ENCODE measurements at places on chromosomes 4 and X. TPM values are rescaled to one million over a fixed set of nuclear protein-coding genes. Genes with fewer than 3 reads are reported as not detected.

DNA sequence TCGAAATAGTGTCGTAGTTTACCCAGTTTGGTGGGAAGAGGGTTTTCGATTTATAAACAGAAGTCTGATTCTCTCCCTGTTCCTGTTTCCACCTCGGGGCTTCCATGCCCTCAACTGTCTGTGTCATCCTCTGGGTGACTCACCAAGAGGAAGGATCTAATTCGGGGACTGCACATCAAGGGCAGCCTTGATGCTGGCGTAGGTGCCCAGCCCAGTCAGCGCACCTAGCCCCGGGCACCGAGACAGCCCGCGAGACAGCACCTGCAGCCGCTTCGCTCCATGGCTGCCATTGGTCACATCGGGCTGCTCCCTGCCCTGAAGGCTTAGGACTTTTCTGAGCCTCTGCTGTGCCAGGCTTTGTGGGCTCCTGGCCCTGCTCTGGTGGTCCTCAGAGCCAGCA lies 7.7 kb downstream of the ABCD1 start:
- no peak for DNase-seq

- DNase-seq = no peak
Measured at GRCh38 chrX:69551421-69552009, 47.4 kb downstream of the NALF2 start.

Gene TCEAL6
- total RNA-seq = not detected

Gene TMSB15B
- 0.28 TPM for total RNA-seq

Gene ATP6AP1
- total RNA-seq = 26.2 TPM

DNA sequence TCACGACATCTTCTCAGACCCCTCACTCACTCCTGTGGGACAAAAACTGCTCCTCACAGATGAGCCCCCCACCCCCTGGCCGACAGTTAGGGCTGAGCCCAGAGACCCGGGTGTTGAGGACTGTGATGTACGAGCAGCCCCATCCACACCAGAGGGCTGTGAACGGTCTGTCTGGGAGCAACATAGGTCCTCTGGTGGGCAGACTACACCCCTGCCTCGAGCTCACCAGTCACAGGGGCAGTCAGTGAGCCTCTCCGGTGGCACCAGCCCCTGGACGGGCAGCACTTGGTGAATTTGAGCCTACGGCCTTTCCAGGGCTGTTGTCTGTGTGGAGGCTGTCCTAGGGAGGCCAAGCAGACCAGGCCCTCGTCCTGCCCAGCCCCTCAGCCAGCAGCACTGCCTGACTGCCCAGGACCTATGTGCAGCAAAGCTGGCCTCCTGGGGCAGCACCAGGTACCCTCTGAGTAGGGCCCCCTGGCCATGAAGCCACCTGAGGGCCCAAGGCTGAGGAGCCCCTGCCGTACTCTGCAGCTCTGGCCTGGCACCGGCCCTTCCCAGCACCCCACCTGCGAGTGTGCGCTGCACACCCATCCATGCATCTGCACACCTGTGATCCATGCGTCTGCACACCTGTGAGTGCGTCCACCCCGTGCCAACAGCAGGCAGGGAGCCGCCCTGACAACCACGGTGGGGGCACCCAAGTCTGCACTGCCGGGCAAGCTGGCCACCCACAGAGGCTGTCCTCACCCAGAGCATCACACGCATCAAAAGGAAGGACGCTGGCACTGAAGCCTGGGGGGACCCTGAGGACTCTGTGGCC lies 111.6 kb upstream of the NKX1-1 start:
- no peak for DNase-seq

Gene SPANXA2
- total RNA-seq = not detected

Gene ZBTB49
- 3.2 TPM for total RNA-seq

Gene KLF8
- 0.58 TPM for total RNA-seq

- no peak for DNase-seq
Measured at GRCh38 chr4:142474398-142475087, 371.6 kb downstream of the INPP4B start.

DNA sequence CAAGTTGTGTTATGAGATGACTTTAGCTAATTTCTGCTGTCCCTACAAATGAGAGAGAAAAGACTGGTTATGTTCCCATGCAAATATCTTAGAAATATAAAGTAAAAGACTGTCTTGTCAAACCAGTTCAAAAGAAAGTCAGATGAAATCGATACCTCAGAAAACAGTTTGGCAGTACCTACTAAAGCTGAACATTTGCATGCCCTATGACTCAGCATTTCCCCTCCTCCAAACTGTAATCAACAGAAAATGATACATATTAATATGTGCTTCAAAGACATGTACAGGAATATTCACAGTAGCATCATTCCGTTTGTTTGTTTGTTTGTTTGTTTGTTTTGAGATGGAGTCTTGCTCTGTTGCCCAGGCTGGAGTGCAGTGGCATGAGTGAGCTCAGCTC lies 90.3 kb downstream of the ARX start:
- DNase-seq = no peak

- DNase-seq = no peak
Measured at GRCh38 chrX:143121477-143121876, 95.7 kb downstream of the SPANXN4 start.

DNA sequence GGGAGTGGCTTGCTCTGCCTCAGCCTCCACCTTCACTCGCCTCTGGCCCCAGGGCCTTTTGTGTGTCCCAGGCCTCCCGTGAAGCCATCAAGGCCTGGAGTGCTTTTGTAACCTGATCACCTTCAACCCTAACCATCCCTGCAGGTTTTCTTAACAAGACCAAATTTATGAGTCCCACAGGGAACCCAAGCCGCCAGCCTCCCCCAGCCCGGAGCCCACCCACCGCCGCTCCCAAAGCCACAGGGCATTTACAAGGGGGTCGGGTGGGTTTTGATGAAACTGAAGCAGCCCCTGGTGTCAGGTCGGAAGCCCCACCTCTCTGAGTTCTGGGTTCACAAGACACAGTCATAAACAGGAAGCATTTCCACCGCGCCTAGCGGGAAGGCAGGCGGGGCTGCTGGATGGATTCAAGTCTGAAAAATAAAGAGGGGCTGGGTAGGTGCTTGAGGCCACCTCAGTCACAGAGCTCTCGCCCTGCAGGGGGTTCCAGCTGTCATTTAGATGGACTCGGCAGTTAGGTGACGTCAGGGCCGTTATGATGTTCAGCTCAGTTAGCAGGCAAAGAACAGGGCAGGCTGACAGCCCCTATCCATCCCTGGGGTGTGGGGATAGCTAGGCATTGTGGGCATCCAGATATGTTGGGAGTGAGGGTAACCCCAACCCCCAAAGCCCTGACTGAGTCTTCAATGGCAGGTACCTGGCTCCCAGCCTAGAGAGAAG lies 128.5 kb downstream of the BCOR start:
- DNase-seq = no peak

Gene TNIP3
- not detected for total RNA-seq

Gene CCDC160
- not detected for total RNA-seq

Gene SMIM31
- total RNA-seq = not detected

GRCh38 chrX:72060196-72060920 lies 71.4 kb downstream of the RTL5 start:
- no peak for DNase-seq

- no peak for DNase-seq
Measured at GRCh38 chrX:119643696-119644095, 37.5 kb upstream of the NKRF start.

Gene SRPK3
- total RNA-seq = not detected

DNA sequence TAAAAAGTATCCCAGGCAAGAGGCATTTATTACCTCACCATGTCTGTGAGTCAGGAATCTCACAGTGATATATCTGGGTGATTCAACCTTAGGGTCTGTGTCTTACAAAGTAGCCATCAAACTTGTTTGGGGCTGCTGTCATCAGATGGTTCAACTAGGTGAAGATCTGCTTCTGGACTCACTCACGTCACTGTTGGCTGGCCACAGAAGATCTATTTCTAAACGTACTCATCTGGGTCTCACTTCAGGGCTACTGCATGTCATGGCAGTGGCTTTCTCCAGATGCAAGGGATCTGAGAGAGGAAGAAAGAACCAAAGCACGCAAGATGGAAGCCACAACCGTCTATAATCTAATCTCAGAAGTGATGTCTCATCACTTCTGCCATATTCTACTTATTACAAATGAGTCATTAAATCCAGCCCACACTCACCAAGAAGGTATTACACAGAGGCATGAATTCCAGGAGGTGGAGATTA lies 267.8 kb upstream of the ANKRD50 start:
- DNase-seq = no peak

DNA sequence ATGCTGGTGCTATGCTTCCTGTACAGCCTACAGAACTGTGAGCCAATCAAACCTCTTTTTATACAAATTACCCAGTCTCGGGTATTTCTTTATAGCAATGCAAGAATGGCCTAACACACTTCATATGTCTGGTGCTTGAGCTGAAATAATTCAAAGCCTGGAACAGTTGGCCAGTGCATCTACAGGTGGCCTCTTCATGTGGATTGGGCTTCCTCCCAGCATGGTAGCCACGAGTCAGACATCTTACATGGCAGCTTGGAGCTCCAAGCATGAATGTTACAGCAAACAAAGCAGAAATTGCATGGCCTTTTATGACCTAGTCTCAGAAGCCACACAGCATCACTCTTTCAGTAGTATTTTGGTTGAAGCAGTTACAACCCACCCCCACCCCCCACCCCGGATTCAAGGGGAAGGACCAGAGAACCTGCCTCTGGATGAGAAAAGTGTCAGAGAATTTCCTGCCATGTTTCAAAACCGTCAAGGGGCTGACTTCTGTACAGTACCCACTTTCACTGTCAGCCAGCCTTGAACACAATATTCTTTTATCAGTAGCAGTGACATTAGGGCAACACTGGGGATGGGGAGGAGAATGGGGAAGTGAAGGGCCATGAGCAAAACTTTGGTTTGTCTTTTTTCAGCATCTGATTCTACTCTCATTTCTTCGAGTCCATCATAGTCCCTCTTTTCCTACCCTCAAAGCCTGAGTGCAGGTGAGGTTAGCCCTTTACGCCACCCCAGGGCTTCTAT lies 368.7 kb downstream of the BCOR start:
- no peak for DNase-seq

- no peak for DNase-seq
Measured at GRCh38 chr4:110229266-110229665, 30.9 kb upstream of the ELOVL6 start.

Gene CXXC4
- total RNA-seq = 0.38 TPM

DNA sequence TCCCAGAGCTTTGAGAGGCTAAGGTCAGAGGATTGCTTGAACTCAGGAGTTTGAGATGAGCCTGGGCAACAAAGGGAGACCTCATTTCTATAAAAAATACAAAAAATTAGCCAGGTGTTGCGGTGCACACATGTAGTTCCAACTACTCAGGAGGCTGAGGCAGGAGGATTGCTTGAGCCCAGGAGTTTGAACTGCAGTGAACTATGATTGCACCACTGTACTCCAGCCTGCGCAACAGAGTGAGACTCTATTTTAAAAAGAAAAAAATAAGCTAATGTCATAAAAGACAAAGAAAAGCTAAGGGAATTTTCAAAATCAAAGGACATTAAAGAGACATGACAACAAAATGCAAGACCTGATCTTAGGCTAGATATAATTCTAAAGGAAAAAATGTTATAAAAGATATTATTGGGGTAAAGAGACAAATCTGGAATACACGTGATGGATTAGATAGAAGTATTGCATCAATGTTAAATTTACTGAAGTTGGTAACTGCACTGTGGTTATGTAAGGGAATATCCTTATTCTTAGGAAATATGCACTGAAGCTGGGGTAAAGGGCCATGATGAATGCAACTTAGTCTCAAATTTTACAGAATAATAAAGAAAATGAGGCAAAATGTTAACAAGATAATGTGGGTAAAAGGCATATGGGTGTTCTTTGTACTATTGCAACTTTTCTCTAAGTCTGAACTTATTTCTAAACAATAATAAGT lies 75.2 kb downstream of the SPRY1 start:
- DNase-seq = no peak

- no peak for DNase-seq
Measured at GRCh38 chr4:139919521-139919920, 234.5 kb downstream of the MAML3 start.

- no peak for DNase-seq
Measured at GRCh38 chr4:31983246-31983645, 1263.1 kb downstream of the PCDH7 start.
